Fibroblast of the aortic adventitia (primary cell): ENCODE measurements at places on chromosomes 1 and 21.

DNA sequence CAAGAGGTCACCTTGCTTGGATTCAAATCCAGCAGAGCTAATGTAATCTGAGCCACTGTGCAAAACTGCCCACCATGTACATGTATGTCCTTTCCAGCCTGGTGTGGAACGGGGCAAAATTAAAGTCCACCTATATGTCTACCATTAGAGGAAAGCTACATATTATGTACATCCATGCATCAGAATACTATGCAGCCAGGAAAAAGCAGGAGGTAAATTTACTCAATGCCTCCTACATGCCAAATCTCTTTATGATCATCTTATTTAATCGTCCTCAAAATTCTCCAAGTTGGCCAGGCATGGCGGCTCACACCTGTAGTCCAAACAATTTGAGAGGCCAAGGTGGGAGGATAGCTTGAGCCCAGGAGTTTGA lies 6.3 kb upstream of the ZNF683 start:
- DNase-seq: no peak

DNA sequence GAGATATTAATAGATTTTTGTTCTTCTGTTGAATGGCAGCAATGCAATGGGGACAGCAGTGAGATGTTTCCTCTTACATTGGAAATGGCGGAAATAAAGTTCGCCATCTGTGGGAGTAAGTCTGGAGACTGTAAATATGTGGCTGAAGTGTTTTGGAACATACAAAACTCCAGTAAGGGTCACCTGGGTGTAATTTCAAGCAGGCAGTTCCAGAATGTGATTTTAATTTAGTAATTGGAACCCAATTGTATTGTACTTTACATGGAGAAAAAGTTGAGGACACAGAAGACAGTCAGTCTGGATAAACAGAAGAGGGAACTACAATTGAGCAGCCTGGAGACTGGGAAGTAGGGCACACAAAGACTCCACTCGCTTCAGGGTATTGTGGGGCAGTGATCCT lies 108.6 kb downstream of the NTMT2 start:
- no peak for DNase-seq

- no peak for DNase-seq
Observed at GRCh38 chr1:18719786-18720451, 89.3 kb downstream of the PAX7 start.

DNA sequence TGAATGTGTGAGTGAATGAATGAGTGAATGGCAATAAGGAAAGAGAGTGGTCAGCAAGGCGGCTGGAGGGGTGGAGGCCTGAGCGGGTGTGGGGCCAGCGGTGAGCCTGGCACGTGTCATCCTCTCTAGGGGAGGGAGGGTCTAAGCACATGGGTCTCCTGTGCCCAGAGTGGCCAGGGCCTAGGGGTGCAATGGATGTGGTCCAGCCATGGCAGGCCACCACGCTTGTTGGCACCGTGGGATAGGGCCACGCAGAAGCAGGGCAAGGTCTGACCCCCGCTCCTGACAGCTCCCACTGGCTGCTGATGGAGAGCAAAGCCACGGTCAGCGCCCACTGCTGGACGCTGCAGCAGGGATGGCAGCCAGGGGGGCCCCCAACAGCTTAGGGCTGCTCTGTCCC lies 19.5 kb upstream of the SPSB1 start:
- DNase-seq: no peak

DNA sequence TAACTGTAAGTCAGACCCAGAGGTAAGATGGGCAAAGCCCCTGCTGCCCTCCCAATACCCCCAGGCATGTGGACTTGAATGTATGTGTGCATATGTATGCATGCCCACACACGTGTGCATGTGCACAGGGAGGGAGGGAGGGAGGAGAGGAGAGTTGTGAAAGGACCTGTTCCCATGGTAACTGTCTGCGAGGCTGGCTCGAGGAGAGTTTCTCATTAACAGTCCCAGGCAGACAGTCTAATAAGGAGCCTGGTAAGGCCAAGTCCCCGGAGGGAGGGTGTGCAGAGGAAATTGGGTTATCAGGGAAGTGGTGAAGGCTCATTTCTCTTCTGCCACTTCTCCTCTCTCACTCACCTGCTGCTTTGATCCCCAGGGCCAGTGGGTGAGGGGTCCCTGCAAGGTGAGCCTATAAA lies 74.9 kb downstream of the NFASC start:
- DNase-seq: no peak

- no peak for DNase-seq
Observed at GRCh38 chr1:157145076-157145475, 6.9 kb upstream of the ETV3 start.
